Lung microvascular endothelial cell (primary cell): ENCODE measurements at places on chromosomes 5 and 9. TPM values are rescaled to one million over a fixed set of nuclear protein-coding genes. Genes with fewer than 3 reads are reported as not detected.

The PRRC2B gene
- total RNA-seq = 34.9 and 46.0 TPM in 2 replicates

The IGFBPL1 gene
- total RNA-seq = under 0.01 and 0.20 TPM in 2 replicates

The CDC14B gene
- total RNA-seq = 4.8 and 7.5 TPM in 2 replicates

The ZFP2 gene
- 0.79 and 1.1 TPM in 2 replicates for total RNA-seq

The GFI1B gene
- total RNA-seq = not detected in 2 replicates

DNA sequence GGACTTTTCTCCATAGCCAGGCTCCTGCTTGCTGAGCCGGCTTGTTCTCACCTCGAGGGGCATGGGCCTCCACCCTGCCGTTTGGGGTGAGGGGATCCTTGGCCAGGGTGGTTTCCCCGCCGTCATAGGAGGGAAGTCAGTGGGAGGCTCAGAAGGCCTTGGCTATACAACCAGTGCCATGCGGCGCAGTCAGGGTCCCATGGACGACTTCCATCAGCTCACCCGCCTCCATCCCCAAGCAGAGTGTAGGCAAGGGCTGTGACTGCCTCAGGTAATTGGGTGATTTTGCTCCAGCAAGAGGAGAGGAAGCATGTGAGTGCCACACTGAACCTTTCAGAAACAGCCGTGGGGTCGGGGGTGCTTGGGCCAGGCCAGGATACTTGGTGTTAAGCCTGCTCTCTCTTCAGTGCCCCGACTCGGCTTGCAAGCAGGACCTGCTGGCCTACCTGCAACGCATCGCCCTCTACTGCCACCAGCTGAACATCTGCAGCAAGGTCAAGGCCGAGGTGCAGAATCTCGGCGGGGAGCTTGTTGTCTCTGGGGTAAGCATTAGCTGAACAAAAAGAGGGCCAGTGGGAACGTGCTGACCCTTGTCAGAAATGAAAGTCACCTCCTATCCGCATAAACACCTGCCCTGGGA lies 57.2 kb upstream of the LRRTM2 start:
- no peak for DNase-seq

DNA sequence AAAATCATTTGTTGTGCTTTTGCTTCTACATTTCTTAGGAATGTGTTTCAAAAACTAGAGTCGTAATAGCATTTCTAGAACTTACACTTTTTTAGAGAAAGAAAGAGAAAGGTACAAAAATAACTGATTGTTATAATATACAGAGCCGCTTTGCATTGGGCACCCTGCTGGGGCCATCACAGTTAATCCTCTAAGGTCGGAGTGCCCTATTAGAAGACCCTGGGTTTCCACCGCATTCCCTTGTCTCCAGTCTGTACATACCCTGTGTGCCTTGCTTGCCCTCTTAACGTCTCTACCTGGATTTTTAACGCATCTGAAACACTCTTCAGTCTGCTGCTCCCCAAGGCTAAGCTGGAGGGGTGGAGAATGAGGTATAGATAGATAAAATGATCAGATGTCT lies 1.3 kb downstream of the MARVELD2 start:
- no peak for DNase-seq
